Caudate nucleus (tissue), 63 donors: ENCODE measurements at places on chromosomes 3 and 15.

DNA sequence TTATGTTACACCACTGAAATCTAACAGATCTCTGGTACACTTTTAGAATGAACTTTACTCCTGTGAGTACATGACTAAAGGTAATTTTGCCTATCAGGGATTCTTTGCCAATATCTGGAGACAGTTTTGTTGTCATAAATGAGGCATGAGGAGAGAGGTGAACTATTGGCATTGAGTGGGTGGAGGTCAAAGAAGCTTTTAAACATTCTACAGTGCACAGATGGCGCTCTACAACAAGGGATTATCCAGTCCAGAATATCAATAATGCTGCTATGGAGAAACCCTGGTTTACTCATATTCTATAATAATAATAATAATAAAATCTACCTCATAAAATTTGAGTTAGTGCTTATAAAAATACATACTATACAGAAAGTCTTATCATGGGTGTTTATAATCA is 702.3 kb downstream of the SI start:
- DNase-seq: no peak

- peak; percentile 85 for DNase-seq
Observed at GRCh38 chr15:30922480-30923311, 19.0 kb downstream of the FAN1 start.

- DNase-seq: no peak
Observed at GRCh38 chr3:16319723-16320122, 54.7 kb downstream of the OXNAD1 start.

DNA sequence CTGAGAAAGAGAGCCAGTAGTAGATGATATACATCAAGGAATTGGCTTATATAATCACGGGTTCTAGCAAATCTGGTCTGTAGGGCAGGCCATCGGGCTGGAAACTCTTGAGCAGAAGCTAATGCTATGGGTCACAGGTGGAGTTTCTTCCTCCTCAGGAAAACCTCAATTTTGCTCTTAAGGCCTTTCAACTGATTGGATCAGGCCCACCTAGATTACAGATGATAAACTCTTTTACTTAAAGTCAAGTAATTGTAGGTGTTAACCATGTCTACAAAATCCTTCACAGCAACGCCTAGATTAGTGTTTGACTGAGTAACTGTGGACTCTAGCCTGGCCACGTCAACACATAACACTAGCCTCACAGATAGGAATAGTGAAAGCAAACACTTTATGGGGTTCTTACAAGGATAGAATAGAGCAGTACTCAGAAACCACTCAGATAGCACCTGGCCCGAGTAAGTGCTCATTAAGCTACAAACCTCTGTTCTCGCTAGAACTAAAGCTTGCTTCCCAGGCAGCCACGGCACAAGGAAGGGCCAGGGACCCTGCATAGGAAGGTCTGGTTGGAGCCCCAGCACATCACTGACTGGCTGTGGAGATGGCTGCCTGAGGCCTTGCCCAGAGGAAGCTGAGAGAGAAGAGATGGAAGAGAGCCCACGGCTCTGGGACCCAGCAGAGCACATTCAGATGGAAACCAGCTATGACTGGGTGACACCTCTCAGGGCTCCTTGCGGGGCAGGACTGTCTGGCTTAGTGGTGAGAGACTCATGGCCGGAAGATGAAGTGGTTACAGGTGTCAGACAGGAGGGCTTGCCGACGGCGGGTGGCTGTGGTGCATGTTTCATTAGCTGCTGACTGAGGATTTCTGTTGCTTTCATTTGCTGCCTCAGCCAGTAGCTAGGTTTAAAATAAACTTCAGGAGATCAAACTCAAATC is 202.5 kb upstream of the TLE3 start:
- DNase-seq: no peak

DNA sequence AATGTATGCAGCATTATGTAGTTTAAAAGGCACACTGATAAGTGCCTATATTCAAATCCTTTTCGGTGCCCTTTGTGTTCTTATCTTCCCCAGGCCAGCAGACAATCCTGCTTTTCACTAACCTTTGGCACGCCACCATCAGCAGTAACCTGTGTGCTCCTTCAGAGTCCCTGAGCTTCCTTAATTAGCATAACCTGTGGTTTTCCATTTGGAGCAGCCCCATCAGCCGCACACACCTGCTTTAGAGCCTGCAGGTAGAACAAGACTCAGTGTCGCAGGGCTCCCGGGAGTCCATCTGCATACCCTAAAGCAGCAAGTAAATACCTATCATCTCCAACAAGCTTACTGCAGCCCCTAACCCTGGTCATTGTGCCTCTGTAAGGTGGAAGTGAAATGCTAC is 755.1 kb downstream of the ROBO2 start:
- no peak for DNase-seq

DNA sequence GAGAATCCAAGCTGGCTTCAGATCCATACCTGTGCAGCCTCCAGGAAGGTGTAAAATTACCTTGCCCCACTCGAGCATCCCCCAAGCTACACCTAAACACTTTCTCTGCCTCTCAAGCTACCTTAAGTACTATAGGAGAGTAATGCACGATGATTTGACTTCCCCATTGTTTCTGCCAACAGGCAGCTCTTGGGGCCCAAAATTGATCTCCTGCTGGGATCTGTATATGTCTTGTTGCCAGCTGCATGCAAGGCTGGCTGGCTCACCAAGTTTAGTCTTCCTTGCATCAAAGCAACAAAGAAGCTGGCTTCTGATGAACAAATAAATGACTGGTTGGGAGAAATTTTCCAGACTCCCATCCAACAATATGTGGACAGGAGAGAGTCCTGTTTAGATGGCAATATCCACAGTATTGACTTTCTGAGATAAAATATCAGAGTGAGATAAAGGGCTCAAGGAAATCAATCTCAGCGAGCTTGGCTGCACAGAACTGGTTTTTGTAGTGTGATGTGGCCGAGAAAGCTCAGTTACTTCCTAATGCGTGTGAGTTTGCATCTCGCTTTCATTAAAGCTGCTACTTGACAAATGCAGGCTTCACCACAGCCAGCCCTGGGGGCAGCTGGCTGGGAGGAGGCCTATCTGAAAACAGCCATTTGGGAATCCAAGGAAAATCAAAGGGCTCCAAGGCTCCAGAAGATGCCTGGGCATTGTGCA is 140.7 kb downstream of the MINAR1 start:
- no peak for DNase-seq

GRCh38 chr3:170752571-170753155 is 117.3 kb downstream of the RPL22L1 start:
- no peak for DNase-seq

DNA sequence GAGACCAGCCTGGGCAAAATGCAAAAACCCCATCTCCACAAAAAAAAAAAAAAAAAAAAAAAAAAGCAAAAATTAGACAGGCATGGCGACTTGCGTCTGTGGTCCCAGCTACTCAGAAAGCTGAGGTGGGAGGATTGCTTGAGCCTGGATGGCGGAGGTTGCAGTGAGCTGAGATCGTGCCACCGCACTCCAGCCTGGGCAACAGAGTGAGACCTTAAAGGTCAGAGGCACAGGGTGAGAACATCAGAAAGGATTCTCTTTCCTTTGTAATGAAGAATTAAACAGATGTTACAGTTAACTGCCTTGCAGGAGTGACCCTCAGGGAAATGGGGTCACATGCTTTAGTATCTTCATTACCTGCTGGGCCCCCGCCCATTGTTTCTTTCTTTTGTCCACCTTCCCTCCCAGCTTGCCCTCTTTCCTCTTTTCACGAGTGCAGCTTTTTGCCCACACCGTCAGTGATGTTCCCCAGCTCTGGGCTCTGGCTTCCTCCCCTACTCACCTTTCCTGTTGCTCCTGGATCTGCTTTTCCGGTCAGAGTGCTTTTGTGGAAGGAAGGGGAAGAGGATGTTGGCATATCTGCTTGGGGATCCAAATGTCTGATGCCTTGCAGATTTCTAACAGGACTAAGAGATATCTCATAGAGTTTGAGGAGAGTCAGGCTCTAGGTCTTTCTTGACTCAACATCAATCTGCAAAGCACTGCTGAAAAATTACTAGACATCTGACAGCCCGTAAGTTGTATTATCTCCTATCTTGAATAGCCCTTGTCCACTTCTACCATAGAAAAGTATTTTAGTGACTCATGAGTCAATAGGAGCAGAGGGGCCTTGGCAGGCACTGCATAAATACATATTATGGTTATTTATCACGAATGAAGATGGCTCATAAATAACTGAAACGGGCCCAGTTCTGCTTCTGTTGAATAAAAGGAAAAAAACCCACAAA is 35.6 kb upstream of the NDUFB4 start:
- DNase-seq: no peak

DNA sequence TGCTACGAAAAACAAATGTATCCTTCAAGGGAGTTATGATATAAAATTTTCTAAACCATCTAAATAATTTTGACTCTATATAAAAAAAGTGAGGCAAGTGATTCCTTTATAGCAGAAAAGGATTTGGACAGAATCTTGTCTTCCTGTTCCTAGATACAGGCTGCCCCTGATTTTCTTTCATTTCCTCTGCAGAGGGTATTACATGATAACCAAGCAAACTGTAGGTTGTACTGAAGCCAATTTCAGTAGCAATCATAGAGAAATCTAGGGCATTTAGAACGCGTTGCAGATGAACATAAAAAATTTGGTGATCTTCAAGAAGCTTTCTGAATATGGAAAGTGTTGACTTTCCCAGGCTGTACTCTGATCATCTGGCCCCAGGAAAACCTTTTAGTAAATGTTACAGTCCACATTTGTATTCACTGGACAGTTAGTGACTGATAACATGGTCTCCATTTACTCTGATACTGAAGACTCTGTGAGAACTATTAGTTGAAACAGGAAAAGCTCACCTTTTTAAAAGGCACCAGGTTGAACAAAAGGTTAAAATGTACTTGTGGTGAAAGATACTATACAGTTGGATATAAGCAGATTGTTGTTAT is 9.1 kb upstream of the UTS2B start:
- DNase-seq: no peak

GRCh38 chr3:155549087-155549486 is 195.8 kb downstream of the PLCH1 start:
- DNase-seq: no peak

DNA sequence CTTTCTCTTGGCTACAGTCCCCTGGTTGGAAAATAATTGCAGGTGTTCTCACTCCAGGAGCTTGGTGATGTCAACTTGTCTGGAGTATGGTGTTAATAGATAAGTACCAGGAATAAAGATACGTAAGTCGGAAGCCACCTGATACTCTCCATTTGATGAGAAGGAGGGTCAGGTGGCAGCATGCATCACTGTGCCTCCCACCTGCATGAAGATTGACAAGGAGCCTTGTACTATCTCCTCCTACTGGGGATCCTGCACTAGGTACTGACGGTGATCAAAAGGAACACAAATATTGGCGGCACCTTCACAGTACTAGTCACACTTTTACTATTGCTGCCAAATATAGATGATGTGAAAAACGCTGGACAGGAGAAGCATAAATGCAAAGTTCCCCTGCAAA is 32.6 kb upstream of the GABRB3 start:
- no peak for DNase-seq

DNA sequence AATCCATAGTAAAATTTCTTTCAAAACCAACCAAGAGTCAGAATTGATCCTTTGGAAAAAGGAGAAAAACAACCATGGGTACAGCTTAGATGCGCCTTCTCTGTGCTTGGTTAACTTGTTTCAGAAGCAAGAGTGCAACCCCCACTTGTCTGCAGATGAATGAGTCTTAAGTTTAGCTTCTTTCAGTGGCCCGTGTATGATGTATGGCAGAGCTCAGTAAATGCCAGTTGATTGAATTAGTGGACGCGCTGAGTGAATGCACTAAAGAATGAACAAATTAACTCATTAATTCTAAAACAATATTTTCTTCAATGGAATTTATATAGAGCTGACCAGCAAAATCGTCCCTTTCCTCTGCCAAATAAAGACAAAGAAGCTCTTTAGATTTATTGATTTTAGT is 67.0 kb upstream of the ARHGEF3 start:
- no peak for DNase-seq

DNA sequence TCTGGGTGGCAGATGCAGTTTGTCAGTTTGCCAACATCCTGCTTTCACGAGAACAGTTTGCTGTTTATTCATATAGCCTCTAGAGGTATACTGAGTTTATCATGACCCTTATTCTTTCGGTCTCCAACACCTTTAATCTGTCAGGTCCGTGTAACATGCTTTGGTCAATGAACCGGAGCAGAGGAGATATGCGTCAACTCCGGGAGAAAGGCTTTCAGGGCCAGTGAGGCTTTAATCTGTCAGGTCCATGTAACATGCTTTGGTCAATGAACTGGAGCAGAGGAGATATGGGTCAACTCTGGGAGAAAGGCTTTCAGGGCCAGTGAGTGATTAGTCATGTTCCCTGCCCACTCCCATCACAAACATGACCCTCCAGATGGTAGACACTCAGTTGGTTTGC is 16.9 kb upstream of the GPD1L start:
- DNase-seq: no peak

DNA sequence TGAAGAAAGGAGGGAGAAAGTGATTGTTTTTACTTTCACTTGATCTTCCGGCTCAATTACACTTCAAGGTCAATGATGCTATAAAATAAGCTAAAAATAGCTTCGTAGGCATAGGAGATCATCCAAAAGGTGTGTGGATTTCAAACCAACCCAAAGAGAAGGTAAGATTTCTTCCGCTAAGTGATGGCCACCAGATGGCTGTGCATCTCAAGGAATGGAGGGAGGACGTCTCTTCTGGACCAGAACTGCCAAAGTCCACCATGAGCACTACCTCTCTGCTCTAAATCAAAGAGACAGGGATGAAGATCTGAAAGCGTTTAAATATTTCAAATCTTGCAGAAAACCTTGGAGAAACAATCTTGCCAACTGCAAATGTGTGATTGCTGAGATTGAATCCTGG is 199.1 kb upstream of the ZPLD1 start:
- no peak for DNase-seq

DNA sequence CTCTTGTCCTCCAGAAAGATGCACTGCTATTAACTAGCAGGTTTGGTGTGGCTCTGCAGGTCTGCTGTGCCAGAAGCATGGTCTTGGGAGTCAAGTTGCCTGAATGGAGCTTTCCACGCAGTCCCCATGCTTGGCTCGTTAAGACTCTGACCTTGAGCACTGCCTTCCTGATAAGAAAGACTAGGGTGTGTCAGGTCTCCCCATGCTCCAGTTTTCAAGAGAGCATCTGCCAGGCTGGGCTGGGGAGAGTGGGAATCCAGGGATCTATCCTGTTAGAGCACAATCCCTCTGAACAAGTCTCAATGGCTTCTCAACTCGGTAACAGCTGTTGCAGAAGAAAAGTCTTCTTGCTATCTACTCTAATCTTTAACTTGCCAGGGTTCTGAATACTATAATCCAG is 98.2 kb downstream of the TJP1 start:
- no peak for DNase-seq

- DNase-seq: no peak
Observed at GRCh38 chr3:162534431-162534830, 1037.8 kb downstream of the OTOL1 start.
